ENCODE measurements at places on chromosomes 5 and 9. TPM values are rescaled to one million over a fixed set of nuclear protein-coding genes. Genes with fewer than 3 reads are reported as not detected.
A peak's percentile ranks its signal among the peaks of the same experiment; 100 is the strongest.

The PCA3 gene
- not detected for total RNA-seq

The ARHGEF37 gene
- 5.5 TPM for total RNA-seq

The INSL6 gene
- not detected for total RNA-seq

The SLC6A7 gene
- total RNA-seq: not detected

The SLC46A2 gene
- total RNA-seq: not detected

The DTWD2 gene
- 4.9 TPM for total RNA-seq

The FOXE1 gene
- 7.7 TPM for total RNA-seq

The PELO gene
- 19.8 TPM for total RNA-seq

The TMEM232 gene
- 1.1 TPM for total RNA-seq

DNA sequence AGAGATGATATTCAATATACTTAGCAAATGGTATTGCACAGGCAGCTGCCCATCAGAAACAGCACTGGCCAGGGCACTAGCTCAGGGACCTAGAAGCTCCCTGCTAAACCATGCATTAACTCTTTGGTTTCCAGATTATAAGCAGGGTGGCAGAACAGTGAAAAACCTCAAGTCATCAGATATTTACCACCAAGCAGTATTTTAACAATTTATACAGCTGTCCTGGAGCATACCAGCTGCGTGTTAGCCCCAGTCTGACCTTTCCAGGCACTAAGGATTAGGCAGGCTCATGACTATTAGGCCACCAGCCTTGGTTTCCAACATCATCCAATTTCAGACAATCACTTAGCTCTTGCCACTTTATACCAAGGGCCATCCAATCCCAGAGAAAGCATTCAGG lies 326.5 kb downstream of the CAAP1 start:
- DNase-seq: no peak

GRCh38 chr5:122295138-122295537 lies 16.9 kb upstream of the SNCAIP start:
- DNase-seq: no peak

DNA sequence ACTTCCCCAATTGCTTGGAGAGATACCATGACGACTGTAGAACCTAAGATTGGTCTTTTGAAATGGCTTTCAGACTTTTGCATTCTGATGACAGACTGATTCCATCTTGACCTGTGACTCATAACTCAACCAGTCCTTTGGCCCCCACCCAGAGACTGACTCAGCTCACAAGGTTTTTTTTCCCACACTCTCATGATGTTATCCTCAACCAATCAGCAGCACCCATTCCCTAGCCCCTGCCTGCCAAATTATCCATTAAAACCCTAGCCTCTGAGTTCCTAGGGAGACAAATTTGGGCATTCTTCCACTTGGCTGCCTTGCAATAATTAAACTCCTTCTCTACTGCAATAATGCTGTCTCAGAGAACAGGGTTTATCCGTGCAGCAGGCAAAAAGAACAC lies 1263.3 kb upstream of the CDH9 start:
- DNase-seq: peak; percentile 81

DNA sequence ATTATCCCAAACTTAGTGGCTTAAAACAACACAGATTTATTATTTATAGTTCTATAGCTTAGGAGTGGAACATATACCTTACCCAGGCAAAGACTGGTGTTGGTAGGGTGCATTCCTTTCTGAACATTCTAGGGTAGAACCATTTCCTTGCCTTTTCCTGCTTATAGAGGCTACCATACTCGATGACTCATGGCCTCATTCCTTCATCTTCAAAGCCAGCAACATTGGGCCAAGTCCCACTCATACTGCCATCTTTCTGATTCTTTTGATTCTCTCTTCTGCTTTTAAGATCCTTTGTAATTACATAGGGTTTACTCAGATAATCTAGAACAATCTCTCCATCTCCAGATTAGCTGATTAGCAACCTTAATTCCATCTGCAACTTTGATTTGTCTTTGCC lies 452.7 kb upstream of the KLF4 start:
- no peak for DNase-seq

GRCh38 chr5:162160401-162160800 lies 92.8 kb downstream of the GABRG2 start:
- DNase-seq: no peak

GRCh38 chr9:1429297-1429696 lies 379.1 kb downstream of the DMRT2 start:
- DNase-seq: no peak

DNA sequence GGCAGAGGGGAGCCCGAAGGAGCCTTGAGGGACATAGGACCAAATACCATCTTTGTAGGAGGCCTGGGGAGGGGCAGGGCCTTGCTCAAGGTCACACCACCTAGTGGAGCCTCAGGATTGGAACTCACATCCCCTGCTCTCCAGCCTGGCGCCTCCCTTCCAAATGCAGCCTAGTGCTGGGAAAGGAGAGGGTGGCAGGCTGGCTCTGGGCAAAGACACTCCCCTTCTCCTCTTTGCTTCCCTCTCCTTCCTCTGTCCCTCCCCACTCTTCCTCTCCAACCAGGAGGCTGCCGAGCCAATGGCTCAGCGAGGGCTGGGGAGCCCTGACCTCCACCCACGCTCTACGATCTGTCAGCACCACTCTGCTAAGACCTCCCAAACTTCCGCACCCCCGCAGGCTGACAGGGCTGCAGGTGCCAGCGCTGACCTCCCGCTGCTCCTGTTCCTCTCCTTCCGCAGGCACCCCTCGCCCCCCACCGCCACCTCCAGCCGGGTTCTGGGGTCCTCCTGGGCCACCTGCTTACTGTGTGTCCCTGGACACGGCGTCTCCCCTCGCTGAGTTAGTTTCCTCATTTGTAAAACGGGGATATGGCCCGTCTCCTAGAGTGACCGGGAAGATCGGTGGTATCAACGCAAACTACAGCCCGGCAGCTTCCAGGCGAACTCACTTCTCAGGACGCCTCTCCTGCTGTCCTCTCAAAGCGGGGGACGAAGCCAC lies 52.9 kb downstream of the C9orf50 start:
- peak; percentile 82 for DNase-seq

- peak; percentile 2 for DNase-seq
These were observed 64.0 kb downstream of the OTULIN start for GRCh38 chr5:14728459-14728938.

DNA sequence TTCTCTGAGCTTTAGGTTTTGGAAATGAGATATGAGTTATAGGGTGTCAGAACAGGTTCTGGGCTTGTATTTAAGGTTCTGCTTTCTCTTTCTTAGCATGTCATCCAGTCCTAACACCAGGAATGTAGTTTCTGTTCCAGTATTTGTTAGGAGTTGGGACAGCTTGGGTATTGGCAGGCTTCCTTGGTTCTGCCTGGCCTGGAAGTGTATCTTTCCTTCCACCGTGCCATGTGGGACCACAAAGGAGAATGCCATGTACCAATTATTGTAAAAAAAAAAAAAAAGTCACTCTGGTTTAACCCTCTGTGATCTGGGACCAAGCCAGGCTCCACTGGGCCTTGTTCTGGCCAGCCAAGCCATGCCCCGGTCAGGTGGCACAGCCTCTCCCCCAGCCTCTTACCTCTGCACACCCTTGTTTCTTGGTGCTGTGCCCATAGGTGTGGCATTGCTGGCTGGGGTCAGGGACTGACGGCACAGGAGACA lies 47.8 kb downstream of the ARHGAP26 start:
- no peak for DNase-seq

DNA sequence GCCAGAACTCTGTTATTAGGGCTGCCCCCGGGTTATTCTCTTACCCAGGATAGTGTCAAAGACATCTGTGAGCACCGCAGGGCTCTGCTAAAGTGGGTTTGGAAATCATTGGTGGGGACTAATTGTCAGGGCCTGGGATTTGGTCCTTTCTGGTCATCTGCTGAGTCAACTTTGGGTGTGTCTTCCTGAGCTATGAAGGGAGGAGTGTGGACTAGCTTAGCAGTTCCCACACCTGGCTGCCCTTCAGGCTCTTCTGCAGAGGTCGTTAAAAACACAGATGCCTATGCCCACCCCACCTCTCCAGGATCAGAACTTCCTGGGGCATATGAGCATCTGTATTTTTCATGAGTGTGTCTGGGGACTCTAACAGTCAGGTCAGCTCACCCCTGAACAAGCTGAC lies 352.2 kb downstream of the SLIT3 start:
- peak; percentile 24 for DNase-seq

- no peak for DNase-seq
These were observed 146.9 kb upstream of the RAPGEF1 start for GRCh38 chr9:131886826-131887225.

- no peak for DNase-seq
These were observed 47.4 kb upstream of the SHC3 start for GRCh38 chr9:89225991-89226471.

DNA sequence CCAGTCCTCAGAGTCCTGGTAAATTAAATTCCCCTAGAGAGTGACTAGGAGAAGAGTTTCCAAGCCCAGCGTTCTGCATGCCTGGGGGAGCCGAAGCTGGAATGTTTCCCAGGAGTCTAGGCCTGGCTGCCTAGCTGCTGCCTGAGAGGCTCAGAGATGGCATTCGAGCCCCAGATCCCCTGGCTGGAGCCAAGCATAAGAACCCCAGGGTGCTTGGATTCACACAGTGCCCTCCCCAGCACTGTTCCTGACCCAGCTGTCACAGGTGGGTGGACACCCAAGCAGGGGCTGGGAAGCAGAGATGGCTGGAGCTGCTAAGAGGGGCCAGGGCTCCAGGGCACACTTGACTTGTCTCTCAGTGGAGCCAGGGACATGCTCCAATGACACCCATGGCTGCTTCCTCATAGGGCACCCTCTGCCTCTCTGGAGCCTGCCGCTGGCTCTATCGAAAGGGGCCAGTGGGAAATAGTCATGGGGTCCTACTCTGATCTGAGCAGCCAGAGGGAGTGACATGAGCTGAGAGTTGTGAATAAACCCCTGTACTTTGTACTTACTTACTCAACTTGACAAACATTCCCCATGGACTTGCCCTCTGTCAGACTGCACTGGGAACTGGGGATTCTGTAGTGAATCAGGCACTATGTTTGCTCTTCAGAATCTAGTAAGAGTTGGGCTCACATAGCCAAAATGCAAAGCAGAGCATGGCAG lies 62.6 kb upstream of the XPA start:
- no peak for DNase-seq

DNA sequence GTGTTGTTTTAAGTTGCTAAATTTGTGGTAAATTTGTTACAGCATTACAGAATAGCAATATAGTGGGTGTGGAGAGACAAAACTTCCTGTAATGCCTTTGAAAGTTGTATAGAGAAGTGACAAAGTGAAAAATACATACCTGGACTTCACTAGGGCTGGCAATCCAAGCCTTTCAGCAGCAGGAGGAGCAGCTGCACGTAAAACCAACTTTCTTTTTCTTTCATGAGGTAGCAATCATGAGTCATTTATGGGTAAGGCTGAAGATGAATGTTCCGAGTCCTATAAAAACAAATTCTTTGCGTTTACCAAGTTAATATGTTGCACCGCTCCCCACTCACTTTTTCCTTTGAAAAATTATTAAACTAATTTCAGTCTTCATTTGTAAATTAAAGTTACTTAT lies 1138.2 kb downstream of the TAF11L14 start:
- peak; percentile 48 for DNase-seq

GRCh38 chr5:136890431-136891148 lies 525.2 kb upstream of the TRPC7 start:
- DNase-seq: no peak

DNA sequence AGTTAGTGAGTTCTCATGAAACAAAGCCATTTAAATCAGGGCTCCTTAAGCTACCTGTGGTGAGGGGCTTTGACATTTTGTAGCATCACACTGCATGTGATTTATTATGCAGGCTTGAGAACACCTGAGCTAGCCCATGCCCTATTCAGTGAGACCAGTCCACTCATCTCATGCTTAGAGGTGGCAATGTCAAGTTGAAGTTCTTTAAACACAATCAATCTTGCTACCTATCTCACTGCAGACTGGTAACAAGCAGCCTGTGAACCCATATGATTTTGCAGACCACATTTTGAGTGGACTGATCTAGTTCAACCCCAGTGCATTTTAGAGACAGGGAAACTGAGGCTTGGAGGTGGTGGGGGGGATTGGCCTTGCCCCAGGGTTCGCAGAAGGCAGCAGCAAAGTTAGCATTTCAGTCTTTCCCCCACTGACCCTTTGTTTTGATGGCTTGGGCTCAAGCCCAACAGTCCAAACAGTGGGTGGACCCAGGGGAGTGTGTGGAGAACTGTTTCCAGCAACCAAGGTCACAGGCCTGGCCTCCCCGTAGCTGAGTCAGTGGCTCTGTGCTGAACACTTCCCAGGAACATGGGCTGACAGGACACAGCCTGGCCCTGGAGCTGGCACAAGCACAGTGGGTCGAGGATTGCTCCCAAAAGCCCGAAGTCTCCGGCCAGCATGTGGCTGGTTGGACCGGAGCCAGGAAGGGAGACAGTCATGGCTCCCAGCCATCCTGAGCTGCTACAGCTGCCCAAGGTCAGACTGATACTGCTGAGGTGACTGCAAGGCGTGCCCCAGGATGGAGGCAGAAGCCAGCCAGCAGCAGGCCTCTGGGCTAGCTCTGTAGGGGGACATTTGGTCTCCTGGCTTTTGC lies 95.3 kb downstream of the RGS3 start:
- DNase-seq: no peak

GRCh38 chr9:123745933-123746332 lies 184.0 kb downstream of the DENND1A start:
- DNase-seq: no peak

DNA sequence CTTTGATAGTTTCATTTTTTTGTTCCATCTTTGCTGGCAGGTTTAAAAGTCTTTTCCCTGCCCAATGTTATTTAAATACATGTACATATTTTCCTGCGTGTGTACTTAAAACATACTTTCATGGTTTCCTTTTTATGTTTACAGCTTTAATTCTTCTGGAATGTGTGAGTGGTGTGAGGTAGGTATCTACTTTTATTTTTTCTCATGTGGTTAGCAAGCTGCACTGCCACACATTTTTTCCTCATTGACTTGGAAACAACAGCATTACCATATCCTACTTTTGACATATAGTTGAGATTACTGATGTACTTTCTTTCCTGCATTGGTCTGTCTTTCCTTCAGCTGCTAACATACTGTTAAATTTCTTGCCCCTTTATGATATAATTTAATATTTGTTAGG lies 51.4 kb upstream of the COL15A1 start:
- no peak for DNase-seq

- DNase-seq: no peak
These were observed 118.9 kb upstream of the NMUR2 start for GRCh38 chr5:152523964-152524363.

DNA sequence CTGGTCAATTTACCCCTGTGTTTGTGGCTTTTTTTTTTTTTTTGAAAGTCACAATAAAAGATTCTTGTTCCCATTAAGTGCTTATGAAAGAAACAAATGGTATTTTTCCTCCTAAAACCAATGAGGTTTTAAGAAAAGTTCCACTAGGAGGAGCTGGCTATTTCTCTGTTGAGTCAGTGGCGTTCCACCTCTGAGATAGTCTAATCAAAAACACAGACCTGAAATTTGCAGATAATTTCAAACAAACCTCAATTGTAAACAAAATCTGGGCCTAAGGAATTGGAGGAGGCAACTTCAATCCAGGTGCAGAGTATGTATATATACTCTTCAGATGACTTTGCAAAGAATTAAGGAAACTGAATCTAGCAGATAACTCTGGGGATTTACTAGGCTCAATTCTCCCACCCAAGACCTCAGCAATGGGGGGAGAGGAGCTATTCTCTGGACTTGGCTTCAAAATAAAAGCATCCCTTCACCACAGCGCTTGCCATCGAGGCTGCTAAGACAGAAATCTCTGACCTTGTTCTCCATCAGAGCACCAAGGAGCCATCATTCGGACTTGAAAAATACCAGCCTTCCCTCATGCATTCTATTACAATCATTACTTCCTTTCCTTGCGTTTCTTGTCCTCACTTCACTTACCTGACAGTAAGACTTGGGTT lies 52.4 kb downstream of the FANCC start:
- DNase-seq: no peak

All from PC-9 (cell line).